Right lobe of liver (tissue), 6 donors: ENCODE measurements at places on chromosomes 7 and 10. TPM values are rescaled to one million over a fixed set of nuclear protein-coding genes. Genes with fewer than 3 reads are reported as not detected.

Gene HECW1
- 0.87 TPM for total RNA-seq

Gene IFIT2
- 10.4 TPM for total RNA-seq

Gene FXYD4
- total RNA-seq, result not detected

Gene SPDYE6
- total RNA-seq, result not detected

Gene OR6V1
- not detected for total RNA-seq

Gene FGFBP3
- total RNA-seq, result not detected

Gene RTKN2
- total RNA-seq, result 0.12 TPM

Gene INA
- total RNA-seq, result not detected

Gene PON1
- 93.2 TPM for total RNA-seq

Gene NUTM2B
- 0.31 TPM for total RNA-seq

Gene CALCR
- not detected for total RNA-seq

Gene TMEM273
- total RNA-seq, result 0.86 TPM

Gene WDFY4
- total RNA-seq, result 4.1 TPM

- no peak for DNase-seq
These were observed 55.7 kb upstream of the PTER start for GRCh38 chr10:16381083-16381482.

- no peak for DNase-seq
These were observed 122.2 kb upstream of the LYZL1 start for GRCh38 chr10:29166713-29167112.

DNA sequence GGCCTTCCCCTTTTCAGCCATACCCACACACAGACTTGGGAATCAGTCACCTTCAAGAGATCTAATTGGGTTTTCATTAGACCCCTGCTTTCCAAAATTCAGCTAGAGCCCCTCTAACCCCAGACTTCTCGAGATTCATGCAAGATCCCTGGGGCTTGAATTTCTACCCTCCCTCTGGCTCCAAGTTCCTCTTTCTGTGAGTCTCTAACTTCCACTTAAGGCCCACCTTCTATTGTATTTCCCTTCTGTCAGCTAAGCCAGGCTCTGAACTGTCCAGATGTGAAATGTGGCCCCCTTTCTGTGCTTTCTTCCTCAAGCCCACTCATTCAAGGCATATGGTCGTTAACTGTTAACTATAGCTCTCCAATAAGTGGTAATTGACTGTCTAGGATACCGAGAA, 132.2 kb downstream of the ZNF365 start:
- DNase-seq, result no peak

- DNase-seq, result no peak
These were observed 31.6 kb downstream of the PFKFB3 start for GRCh38 chr10:6234371-6234770.

- DNase-seq, result no peak
These were observed 942.2 kb downstream of the REEP3 start for GRCh38 chr10:64463406-64463805.

DNA sequence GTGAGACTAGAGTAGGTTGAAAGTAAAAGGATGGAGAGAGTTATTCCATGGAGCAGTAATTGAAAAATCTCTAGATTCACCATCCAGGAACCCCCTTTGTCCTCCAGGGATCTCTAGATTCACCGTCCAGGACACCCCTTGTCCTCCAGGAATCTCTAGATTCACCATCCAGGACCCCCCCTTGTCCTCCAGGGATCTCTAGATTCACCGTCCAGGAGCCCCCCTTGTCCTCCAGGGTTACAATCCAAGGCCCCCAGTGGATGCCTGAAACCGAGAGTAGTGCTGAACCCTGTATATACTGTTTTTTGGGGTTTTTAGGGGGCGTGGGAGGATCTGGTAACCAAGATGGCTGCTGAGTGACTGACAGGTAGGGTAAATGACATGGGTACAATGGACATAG, 38.3 kb upstream of the PPP2R2D start:
- no peak for DNase-seq

DNA sequence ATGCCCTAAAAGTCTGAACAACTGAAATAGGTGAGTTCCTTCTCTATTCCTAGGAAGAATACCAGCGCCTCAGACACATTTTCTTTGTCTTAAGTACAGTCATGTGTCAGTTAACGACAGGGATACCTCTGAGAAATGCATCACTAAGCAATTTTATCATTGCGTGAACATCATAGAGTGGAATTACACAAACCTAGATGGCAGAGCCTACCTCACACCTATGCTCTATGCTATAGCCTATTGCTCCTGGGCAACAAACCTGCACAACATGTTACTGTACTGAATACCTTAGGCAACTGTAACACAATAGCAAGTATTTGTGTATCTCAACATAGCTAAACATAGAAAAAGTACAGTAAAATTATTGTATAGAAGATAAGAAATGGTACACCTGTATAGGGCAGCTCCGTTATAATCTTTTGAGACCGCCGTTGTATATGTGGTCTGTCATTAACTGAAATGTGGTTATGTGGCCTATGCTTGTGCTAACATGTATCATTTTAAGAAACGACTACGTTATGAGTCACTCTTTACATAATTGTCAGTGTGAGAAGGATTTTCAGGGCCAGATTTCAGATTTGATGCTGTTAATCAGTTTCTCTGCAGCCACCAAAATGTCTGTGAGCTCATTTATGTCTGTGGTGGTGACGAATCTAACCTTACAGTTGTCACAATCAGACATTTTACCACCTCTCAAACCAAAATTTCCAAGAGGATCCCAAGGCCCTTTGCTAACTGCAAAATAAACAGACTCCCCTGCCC, 66.1 kb upstream of the STK17A start:
- DNase-seq, result no peak

- DNase-seq, result no peak
These were observed 412.1 kb downstream of the SUGCT start for GRCh38 chr7:40546616-40547501.

GRCh38 chr10:24897326-24897926, 55.0 kb downstream of the PRTFDC1 start:
- DNase-seq, result no peak

- DNase-seq, result no peak
These were observed 13.5 kb upstream of the MSRB2 start for GRCh38 chr10:23081891-23082290.

DNA sequence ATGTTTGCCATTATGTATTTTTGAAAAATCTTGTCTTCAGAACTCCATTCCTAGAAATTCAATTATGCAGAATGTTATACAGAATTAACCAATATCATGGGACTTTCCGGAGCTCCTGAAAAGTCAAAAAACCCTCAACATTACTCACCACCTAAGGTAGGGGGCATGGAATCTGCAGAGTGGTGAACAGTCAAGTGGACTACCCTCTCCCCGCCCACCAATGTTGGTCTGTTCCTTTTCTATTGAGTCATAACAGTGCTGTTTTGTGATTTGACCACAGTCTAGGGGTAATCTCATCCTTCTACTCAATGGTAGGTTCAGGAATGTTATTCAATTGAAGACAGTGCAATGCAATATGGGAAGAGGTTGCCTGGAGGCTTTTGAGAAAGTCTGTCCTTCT, 130.5 kb upstream of the HABP2 start:
- no peak for DNase-seq

- no peak for DNase-seq
These were observed 432.1 kb downstream of the SUGCT start for GRCh38 chr7:40566879-40567278.

DNA sequence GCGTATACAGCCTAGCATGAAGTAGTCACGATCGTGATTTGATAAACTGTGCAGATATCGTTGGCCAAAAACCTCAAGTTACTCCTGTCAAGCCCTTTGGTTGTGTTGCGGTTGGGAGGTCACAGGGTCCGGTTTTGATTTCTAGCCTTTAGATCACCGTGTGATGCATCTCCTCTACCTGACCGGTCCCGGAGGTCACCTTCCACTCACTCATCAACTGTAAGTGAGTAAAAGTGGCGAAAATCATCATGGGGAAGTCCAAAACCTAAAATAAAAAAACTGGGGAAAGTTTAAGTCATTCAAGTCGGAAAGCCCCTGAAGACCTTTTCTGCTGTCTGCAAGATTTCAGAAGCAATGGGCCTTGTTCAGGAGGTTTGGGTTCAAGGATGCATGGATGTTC, 62.8 kb downstream of the ADARB2 start:
- no peak for DNase-seq

- no peak for DNase-seq
These were observed 199.9 kb upstream of the NRP1 start for GRCh38 chr10:33534416-33534815.

DNA sequence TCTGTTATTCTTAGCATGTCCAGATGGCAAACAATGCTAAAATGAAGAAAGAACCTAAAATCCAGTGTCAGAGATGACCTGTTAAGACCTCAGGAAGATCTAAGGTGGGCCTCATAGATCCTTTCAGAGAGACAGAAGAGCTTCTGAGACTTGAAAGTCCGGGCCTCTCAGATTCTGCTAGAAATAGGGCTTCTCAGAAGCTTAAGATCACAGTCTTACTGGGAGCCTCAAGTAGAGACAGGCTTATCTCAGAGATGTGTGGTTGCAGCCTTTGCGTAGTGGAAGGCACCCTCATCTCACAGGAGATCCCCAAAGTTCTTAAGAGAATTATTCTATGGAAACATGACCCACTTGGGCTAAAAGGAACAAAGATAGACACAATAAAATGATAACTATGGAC, 642.8 kb downstream of the TNS3 start:
- DNase-seq, result no peak

GRCh38 chr7:4261601-4261960, 420.5 kb upstream of the FOXK1 start:
- DNase-seq, result no peak

- DNase-seq, result no peak
These were observed 415.1 kb upstream of the FZD8 start for GRCh38 chr10:36057180-36057579.

- no peak for DNase-seq
These were observed 126.2 kb upstream of the ACBD5 start for GRCh38 chr10:27366769-27367168.

DNA sequence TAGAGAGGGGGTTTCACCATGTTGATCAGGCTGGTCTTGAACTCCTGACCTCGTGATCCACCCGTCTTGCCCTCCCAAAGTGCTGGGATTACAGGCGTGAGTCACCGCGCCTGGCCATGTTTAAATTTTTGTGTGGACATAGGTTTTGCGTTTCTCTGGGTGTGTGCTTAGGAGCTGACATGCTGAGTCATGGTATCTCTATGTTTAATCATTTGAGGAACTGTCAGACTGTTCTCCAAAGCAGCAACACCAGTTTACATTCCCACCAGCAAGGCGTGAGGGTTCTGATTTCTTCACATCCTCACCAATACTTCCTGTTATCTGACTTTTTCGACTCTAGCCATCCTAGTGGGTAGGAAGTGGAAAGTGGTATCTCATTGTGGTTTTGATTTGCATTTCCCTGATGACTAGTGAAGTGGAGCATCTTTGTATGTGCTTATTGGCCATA, 153.7 kb downstream of the DNAJB6 start:
- DNase-seq, result peak; percentile 40

DNA sequence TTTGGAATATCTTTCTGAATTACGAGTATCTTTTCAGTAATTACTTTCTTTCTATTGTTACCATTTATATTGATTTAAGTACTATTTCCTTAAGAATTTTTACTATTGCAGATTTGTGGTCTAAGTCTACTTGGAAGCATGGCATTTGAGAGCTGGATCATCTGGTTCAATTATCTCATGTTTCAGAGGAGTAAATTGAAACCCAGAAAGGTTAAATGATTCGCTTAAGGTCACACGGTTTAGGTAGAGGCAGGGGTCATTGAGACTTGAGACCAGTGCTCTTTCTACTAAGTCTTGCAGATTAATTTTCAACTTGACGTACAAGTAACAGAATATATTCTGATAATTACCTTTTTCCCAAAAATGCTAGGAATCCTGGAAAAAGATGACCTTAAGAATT, 109.2 kb upstream of the GLCCI1 start:
- DNase-seq, result no peak

- DNase-seq, result no peak
These were observed 160.5 kb upstream of the FERD3L start for GRCh38 chr7:19305698-19306097.

- no peak for DNase-seq
These were observed 130.9 kb downstream of the TES start for GRCh38 chr7:116340943-116341907.

- no peak for DNase-seq
These were observed 35.8 kb downstream of the RBM17 start for GRCh38 chr10:6124666-6125065.

DNA sequence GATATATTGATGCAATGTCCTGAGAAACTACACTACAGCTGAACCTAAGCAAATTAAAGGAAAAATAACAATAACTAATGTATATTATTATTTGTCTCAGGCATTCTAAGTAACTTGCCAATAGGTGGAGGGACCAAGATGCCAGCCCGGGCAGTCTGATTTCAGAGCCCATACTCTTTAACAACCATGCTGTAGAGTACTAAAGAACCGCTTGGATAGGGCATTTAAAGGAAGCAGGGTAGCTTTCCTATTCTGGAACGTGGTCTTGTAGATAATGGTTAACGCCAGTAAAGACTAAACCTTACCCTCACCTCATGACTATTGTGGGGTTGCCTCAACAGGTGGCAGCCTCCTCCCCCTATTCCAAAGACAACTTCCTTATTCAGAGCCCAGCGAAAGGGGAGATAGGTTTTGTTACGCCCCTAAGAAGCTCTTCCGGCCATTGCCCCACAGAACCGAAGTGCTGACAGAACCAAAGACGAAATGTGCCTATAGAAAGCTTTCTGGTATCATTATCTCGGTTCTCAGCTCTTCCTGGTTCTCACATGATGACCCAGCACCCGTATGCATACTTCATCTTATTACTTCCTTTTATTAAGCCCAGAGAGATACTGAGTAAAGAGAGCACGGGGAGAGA, 707 bp upstream of the C1GALT1 start:
- DNase-seq, result peak; percentile 36

DNA sequence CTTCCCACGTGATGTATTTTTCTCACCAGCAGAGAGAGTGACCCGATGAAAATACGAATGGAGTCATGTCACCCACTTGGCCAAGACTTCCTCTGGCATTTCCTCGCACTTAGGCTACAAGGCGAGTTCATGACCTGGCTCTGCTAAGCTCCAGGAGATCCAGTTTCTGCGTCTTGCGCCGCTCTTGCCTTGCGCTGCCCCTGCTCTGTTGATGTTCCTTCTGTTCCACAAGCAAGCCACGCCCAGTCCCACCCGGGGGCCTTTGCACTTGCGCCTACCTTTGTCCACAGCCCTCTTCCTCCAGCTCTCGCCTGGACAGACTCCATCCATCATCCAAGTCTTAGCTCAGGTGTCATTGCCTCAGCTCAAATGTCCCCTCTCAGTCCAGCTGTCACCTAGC, 116.3 kb upstream of the SHH start:
- DNase-seq, result no peak

DNA sequence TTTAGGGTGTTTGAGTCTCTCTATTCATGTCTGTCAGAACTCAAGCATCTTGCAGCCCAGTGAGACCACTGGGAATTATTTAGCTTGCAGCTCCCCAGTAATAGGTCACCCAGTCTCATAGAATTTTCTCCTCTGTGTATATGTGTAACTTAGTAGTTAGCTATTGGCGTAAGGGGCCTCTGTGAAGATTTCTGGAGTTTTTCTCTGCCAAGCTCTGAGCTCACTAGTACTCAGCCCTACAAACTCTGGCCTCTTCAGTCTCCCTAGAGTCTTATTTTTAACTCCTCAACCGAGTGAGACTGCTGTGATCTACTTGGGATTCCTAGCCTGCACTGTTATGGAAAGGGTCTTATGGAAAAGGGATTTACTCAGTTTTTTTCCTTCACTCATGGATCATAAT, 90.2 kb downstream of the PPP1R9A start:
- DNase-seq, result no peak
